Activated CD8-positive, alpha-beta T cell treated with anti-CD3 and anti-CD28 coated beads, Interleukin-2, amount 10 ng/mL, durations not matched to agents 7 days and 5 days (primary cell): ENCODE measurements at places on chromosomes 13 and 19. TPM values are rescaled to one million over a fixed set of nuclear protein-coding genes. Genes with fewer than 3 reads are reported as not detected.

The FAM32A gene
- 65.8 TPM for total RNA-seq

- DNase-seq: peak; percentile 52
These were observed 579 bp downstream of the ZNF566 start for GRCh38 chr19:36488846-36489117.

GRCh38 chr19:734716-735115, 16.2 kb upstream of the MISP start:
- DNase-seq: no peak

The MEIOSIN gene
- total RNA-seq: not detected

The KCNN1 gene
- total RNA-seq: not detected

GRCh38 chr19:46454244-46454643, 17.1 kb downstream of the PNMA8A start:
- no peak for DNase-seq

- no peak for DNase-seq
These were observed 4.4 kb downstream of the TEKTIP1 start for GRCh38 chr19:3543150-3544057.

The FARSA gene
- 106 TPM for total RNA-seq

DNA sequence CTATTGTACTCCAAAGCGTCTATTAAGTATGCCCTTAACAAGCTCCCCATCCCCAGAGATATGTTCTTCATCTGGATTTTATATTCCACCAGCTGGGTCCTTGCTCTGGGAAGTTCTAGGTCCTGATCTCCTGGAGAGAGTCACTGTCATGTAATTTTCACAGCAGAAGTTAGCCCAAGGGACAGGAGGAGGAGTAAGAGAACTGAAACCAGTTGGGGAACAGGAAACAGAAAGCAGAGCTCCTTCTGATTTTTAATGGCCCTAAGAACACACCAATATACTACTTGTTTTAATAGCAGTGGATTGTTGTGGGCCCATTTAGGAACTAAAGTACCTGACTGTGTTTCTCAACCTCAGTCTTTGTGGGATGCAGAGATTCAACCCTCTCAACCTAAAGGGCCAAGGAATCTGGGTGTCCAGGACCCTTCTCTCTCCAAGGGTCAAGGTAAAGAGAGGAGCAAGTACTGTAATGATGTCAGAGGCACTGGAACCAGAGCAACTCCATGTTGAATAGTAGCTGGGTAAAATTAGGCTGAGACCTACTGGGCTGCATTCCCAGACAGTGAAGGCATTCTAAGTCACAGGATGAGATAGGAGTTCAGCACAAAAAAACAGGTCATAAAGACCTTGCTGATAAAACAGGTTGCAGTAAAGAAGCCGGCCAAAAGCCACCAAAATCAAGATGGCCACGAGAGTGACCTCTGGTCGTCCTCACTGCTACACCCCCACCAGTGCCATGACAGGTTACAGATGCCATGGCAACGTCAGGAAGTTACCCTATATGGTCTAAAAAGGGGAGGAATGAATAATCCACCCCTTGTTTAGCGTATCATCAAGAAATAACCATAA, 8.1 kb upstream of the FPR3 start:
- no peak for DNase-seq

DNA sequence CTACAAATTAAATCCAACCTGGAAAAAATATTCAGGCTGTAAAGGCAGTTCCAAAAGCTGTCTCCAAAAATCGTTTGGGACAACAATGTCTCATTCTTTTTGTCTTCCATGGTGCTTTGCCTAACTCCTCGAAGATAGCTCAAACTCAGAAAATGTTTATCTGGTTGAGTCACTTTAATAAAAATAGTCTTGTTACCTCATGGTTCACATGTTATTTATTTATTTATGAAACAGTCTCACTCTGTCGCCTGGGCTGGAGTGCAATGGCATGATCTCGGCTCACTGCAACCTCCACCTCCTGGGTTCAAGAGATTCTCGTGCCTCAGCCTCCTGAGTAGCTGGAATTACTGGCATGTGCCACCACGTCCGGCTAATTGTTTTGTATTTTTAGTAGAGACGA, 4.9 kb upstream of the BRD4 start:
- DNase-seq: no peak

GRCh38 chr19:2633693-2634075, 68.8 kb downstream of the GNG7 start:
- DNase-seq: no peak

The APOC4 gene
- not detected for total RNA-seq

The ZNF568 gene
- 8.0 TPM for total RNA-seq

DNA sequence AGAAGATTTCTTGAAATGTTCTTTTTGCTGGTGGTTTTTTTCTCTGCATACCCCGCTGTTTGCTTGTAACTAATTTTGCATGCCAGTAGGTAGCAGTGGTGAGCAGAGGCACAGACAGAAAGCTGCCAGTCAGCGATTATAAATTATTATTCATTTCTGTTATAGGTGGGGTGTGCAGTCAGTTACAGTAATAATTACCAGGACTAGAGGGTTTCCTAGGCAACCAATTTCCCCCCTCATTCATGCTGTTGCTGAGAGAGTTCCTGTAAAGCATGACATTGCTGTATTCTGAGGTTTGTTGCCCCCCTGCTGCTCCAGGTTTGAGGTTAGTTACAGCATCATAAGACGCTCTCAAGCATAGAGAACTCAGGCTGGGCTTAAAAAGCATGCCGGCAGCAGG, 104.5 kb downstream of the URI1 start:
- no peak for DNase-seq

The C1QTNF9B gene
- not detected for total RNA-seq

GRCh38 chr19:45423589-45424190, at the start of gene ERCC1:
Gene ERCC1, minus strand, starts transcription at chr19:45423917. Its CDS starts 543 bp downstream, at chr19:45423374.
- peak; percentile 95 for DNase-seq

DNA sequence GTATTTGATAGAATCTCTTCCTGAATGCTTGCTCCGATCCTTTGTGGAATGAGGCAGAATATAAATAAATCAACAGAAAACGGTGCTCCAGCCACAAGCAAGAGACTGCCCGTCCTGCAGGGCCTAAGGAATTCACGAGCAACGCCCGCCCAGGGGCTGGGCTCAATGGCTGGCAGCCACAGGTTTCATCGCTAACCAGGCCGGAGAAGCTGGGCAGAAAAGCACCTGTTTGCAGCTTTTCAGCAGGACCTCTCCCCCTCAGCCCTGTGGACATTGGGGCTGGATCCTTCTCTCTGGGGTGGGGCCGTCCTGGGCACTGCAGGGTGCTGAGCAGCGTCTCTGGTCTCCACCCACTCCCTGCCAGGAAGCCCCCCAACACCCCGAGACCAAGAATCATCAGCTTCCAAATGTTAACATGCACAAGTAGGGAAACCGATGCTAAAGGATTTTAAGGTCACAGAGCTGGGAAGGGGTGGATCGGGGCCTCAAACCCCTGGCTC, 102.5 kb downstream of the GADD45B start:
- DNase-seq: no peak

The OR4F17 gene
- not detected for total RNA-seq

The LIM2 gene
- total RNA-seq: not detected

The SPACA4 gene
- total RNA-seq: not detected

- no peak for DNase-seq
These were observed 35.0 kb downstream of the FLT1 start for GRCh38 chr13:28459911-28460310.

GRCh38 chr13:51881296-51881695, 19.5 kb downstream of the CCDC70 start:
- DNase-seq: no peak

- DNase-seq: peak; percentile 48
These were observed 332 bp downstream of the IRGQ start for GRCh38 chr19:43595605-43595998.

- peak; percentile 33 for DNase-seq
These were observed 25.5 kb upstream of the MCF2L start for GRCh38 chr13:112943309-112944125.

- DNase-seq: no peak
These were observed 305.5 kb downstream of the DNAJC15 start for GRCh38 chr13:43328907-43329306.

- no peak for DNase-seq
These were observed 13.4 kb upstream of the ERFL start for GRCh38 chr19:41941410-41942202.

GRCh38 chr19:44927746-44928145, 13.3 kb downstream of the APOC1 start:
- DNase-seq: no peak

The RINL gene
- total RNA-seq: 63.5 TPM

DNA sequence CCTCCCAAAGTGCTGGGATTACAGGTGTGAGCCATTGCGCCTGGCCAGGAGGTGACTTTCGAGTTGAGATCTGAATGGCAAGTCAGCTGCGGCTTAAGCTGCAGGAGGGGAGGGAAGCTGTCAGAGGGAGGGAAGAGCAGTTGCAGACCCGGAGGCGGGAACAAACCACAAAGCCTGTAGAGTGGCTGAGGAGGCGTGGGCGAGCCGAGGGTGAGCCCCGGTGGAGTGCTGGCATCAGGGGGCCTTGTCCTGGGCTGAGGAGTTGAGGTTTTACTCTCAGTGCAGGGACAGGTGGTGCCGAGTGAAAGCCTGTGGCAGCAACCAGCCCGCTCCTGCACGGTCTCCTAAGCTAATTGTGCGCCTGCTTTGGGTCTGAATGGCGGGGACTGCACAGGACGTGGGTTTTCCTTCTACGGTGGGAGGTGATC, 24.2 kb downstream of the PPP1R37 start:
- DNase-seq: peak; percentile 63

DNA sequence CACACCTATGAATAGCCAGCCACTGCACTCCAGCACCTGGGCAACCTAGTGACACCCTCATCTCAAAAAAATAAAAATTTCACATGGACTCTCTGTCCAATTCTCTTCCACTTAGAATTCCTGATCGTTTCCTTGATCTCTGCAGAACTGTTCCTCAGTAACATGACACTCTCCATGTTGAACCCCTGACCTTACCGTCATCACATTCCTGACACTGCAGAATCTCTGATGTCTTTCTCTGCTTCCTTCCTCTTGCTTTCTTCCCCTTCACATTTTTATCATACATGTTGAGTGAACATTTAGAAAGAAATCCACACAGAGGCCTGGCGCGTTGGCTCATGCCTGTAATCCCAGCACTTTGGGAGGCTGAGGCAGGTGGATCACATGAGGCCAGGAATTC, 15.0 kb downstream of the ZNF114 start:
- no peak for DNase-seq

DNA sequence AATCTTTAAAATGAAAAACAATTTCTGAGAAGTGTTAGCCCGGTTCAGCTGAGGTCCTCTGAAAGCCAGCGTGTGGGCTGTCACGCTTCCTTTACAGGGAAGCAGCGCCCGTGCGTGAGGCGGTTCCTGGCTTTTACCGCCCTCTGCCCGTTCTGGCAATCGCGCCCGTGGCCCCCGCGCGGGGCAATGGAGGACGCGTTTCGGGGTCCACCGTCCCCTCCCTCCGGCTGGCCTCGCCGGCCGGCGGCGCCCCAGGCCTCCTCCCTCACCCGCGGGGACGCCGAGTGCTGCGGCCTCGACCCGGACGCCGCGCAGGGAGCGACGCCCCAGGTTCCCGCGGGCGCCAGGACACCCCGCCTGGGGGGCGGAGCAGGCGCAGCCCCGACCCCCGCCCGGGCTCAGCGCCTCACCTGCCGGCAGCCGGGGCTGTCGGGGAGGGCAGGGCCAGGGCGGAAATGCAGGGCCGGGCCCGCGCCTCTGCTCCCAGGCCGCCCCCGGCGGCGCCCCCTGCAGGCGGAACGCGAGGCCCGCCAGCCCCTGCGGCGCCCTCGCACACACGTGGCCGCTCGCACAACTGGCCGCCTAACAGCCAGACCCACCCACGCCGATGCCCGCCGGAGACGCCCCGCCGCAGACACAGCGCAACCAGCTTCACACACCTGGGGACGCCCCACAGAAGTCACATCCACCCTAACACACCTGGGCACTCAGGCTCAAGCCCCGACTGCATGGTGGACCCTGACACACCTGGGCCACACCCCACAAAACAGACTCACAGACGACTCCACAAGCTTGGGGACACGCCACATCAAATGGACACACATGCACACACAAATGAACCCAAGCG, at the start of gene GGACT:
GGACT (minus strand) TSS at position 459 of the 847 bp plus-strand sequence. CDS start 56,198 bp downstream, outside the sequence.
- DNase-seq: peak; percentile 86

- no peak for DNase-seq
These were observed 84.0 kb downstream of the LACC1 start for GRCh38 chr13:43963726-43964125.

The ZNF132 gene
- 5.1 TPM for total RNA-seq

The PRR20B gene
- total RNA-seq: not detected

- DNase-seq: no peak
These were observed 143.6 kb upstream of the SERP2 start for GRCh38 chr13:44230071-44230470.

DNA sequence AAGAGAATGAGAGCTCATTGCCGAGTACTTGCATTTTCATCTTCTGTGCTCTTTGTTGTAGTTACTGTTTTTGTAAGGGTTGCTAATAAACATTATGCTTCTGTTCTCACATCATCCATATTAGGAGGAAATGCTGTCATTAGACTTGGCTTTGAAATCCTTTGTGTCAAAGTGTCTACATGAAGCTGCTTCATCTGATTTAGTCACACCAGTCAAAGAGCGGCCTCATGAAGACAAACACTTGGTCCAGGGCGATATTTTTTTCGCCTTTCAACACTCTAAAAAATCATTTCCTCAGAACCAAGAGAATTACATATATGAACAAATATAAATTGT, 105.0 kb downstream of the SPRY2 start:
- no peak for DNase-seq

The TUBB4A gene
- 6.9 TPM for total RNA-seq

GRCh38 chr13:42283574-42283973, 11.6 kb downstream of the AKAP11 start:
- no peak for DNase-seq

The C19orf73 gene
- total RNA-seq: 0.92 TPM

The ZSCAN5A gene
- 12.1 TPM for total RNA-seq

DNA sequence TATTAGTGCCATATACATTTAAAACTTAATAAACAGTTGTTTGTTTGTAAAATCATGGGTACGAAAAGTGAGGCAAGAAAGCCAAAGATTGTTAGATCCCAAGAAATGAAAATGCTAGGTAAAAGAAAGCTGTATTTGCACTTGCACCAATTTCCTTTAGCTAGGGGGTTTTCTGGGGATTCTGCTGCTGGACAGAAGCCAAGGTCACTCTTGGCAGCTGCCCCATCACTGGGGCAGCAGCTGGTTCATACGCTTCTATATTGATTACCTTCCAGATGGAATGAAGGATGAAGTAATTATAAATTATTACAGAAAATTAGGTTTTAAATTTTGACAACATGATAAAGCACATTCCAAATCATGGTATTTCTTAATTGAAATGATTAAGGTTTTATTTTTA, 127.4 kb downstream of the SLITRK5 start:
- no peak for DNase-seq

The CYP2S1 gene
- total RNA-seq: 0.95 TPM

The CELF5 gene
- 0.55 TPM for total RNA-seq
